ELR (cell line): ENCODE measurements at places on chromosomes 2 and 18.

GRCh38 chr18:8623549-8624106 is 14.4 kb downstream of the RAB12 start:
- DNase-seq: no peak

- no peak for DNase-seq
Measured at GRCh38 chr2:69994166-69994565, 32.7 kb upstream of the ASPRV1 start.

DNA sequence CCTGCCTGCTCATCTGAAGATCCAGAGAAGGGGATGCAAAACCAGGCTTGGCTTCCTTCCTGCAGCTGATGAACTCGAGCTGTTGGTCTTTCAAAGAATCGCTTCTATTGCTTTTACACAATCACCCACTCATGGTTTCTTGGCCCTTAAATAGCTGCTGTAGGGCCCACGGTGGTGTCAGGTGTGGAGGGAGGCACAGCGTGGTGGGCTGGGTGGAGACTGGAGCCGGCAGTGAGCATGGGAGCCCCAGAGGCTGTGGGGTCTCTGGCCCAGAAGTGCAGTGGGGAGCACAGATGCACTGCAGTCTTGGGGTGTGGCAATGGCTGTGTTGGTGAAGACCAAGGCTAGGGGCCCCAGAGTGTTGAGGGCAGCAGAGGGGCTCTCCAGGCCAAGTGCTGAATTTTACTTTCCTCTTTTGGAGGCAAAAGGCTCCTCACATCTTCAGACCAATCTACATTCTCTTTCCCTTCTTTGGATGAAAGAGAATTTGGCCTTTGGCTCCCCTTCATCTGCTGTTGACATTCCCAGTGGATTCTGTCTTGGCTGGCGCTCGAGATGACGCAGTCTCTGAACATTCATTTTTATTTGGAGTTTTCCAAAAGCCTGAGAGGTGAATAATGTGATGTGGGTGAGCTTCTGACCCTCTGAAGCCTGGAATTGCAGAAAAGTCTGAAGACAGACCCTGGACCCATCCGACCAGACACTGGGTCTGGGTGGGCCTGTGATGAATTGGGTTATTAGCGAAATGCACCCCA is 70.1 kb upstream of the ASB18 start:
- no peak for DNase-seq

DNA sequence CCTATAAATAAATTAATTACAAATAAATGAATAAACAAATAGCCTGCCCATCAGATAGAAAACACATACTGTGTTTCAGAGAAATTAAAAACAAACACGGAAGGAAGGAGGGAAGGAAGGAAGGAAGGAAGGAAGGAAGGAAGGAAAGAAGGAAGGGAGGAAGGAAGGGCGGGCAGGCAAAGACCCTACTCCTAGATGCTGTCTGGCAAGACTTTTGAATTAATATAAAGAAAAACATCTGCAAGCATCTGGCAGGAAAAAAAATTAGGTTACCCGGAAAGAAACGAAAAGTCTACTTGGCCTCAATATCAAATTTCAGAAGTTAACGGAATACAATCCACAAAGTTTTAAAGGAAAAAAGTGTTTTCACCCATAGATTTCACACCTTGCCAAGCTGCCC is 49.1 kb downstream of the LOXHD1 start:
- DNase-seq: no peak

DNA sequence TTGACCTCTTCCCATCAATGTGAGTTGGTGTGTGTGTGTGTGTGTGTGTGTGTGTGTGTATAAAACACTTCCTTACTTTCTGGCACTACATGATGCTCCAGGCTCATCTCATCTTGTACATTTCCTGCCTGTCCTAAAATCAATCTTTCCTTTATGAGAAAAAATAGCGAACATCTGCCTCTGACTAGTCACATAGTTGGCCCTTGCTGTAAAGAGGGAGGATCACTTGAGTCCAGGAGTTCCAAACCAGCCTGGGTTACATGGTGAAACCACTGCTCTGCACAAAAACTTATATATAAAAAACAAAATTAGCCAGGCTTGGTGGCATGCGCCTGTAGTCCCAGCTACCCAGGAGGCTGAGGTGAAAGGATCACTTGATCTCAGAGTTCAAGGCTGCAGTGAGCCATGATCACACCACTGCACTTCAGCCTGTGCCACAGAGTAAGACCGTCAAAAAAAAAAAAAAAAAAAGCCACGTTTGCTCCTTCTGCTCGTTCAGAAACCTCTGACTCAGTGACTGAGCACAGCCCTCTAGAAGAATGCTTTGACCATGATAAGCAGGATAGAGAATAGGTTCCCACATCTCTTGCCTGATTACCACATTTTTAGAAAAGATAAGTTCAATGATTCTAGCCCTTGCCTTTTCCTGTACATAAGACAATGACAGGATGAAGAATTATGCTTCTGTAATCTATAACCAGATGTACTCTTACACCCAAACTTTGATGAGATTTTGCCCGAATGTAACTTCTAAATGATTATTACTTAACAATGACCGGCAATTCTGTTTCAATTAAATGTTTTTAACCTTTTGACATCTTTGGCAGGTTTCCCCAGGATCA is 45.2 kb upstream of the ST3GAL5 start:
- peak; percentile 90 for DNase-seq

- peak; percentile 47 for DNase-seq
Measured at GRCh38 chr2:212709280-212709679, 170.7 kb upstream of the ERBB4 start.

- DNase-seq: peak; percentile 46
Measured at GRCh38 chr2:176270100-176270750, 983 bp downstream of the MTX2 start.

GRCh38 chr18:3454365-3455089 is 4.6 kb downstream of the TGIF1 start:
- DNase-seq: peak; percentile 75

GRCh38 chr2:18284331-18284730 is 276.1 kb downstream of the RDH14 start:
- DNase-seq: no peak

DNA sequence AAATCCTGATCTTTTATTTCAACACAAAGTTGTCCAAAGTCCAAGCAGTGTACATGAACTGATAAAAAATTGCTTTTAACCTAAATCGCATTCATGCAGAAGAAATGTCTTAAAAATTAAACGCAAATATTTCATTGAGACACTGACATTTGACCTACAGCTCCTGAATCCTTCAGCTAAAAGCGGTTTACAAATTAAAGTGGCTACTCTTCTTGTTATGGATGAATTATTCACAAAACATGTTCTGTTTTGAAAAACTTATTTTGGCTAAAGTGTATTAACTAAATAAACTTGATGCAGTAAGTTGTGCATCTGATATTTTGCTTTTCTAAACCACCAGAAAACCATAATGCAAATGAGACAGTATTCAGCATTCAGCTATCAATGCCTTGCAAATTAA is 2.2 kb downstream of the EPB41L3 start:
- DNase-seq: no peak

DNA sequence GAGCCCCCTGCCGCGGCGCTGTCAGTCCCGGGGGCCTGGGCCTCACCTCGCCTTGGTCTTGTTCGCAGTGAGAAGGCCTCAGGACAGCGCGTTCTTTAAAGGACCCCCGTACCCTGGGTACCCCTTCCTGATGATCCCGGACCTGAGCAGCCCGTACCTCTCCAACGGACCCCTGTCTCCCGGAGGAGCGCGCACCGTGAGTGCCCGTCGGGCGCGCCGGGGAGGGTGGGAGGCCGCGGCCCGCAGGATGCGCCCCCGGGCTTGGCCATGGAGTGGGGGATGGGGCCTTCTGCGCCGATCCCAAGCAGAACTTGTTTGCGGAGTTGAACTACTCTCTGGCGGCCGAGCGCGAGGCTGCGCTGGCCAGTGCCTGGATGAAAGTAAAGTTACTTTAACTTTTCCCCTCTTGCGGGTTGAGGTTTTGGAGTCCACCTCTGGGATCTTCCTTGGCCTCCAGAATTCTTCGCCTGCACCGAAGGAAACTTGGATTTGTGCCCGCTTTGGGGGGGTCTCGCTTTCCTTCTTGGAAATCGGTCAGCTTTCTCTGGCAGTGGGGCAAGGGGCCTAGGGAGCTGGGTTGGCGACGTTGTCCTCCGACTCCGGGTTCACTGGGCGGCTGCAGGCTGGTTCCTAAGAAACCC is 1.2 kb downstream of the TCF7L1 start:
- no peak for DNase-seq

- DNase-seq: no peak
Measured at GRCh38 chr18:56034949-56035348, 447.0 kb upstream of the TCF4 start.

GRCh38 chr2:229445019-229445418 is 173.9 kb upstream of the PID1 start:
- DNase-seq: peak; percentile 98

GRCh38 chr2:5713101-5713500 is 20.9 kb downstream of the SOX11 start:
- no peak for DNase-seq

- peak; percentile 54 for DNase-seq
Measured at GRCh38 chr2:180644709-180645108, 335.7 kb upstream of the UBE2E3 start.

GRCh38 chr18:31563778-31564177 is 27.9 kb upstream of the TTR start:
- no peak for DNase-seq

DNA sequence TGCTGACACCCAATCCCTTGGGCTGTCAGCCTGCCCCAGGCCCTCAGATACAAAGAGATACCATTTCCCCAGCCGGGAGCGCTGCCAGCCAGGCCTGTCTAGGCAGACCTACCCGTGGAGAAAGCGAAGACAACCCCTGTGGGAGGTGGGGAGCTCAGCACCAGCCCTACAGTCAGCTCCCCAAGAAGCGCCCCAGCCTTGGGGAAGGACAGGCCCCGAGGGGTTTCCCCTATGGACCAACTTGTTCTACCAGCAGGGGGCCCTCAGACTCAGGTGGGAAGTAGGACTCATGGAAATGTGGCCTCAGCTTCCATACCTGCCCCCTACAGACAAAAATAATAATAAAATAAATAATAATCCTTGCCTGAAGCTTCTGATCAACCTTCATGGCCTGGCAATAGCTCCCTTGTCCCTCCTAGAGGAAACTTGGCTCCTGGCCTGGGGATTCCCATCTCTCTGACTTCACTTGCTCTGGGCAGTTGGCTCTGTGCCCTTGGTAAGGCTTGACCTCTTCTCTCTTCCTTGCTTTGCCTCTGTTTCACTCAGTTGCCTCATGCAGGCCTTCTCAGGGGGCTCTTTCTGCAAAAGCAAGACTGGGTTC is 7.0 kb downstream of the SLC35F6 start:
- peak; percentile 76 for DNase-seq

- DNase-seq: no peak
Measured at GRCh38 chr18:3255611-3256165, 6.2 kb upstream of the MYL12B start.

- DNase-seq: no peak
Measured at GRCh38 chr18:67790527-67790926, 274.0 kb upstream of the DSEL start.

DNA sequence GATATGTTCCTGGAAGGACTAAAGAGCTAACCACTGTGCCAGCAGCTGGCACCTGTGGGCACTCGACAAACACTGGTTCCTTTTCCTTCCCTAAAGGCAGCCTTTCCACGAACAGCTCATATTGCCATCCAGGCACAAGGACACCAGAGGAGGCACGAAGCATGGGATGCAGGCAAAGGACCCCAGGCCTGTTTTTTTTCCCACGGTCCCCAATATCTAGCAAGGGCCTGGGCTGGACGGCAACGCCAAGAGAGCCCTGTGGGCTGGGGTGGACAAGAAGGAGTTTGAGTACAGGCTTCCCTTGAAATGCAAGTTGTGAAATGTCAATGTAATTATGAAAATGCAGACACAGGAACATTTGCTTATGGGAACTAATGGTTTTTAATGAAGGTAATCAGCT is 135.9 kb downstream of the CYP26B1 start:
- DNase-seq: no peak

- DNase-seq: no peak
Measured at GRCh38 chr2:146385031-146385430, 1459.8 kb upstream of the ACVR2A start.

DNA sequence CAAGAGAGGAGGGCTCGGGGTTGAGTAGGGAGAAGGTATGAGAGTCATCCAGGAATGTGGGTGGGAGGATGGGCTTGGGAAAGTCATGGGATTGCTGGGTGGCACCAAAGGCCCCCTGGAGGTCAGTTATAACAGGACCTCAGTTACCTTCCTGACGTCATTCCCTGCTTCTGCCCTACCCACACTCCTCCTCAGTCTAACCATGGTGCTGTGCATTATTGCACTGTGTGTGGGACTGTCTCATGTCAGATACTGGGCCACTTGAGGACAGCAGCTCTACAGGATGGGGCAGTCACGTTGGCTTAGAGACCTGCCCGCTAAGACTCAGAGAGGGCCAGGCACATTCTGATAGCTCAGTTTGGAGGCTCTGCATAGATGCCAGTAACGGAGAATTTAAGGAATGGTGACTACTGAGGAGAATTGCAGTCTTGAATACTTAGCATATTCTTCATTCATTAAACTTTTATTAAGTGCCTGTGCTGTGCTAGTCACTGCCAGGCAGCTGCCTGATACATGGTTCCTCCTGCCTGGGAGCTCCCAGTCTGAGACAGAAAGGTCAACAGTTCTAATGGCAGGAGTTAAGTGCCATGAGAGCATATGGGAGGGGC is 90.5 kb downstream of the LAMA3 start:
- DNase-seq: peak; percentile 62

- no peak for DNase-seq
Measured at GRCh38 chr2:85852152-85852840, 36.5 kb downstream of the ST3GAL5 start.

DNA sequence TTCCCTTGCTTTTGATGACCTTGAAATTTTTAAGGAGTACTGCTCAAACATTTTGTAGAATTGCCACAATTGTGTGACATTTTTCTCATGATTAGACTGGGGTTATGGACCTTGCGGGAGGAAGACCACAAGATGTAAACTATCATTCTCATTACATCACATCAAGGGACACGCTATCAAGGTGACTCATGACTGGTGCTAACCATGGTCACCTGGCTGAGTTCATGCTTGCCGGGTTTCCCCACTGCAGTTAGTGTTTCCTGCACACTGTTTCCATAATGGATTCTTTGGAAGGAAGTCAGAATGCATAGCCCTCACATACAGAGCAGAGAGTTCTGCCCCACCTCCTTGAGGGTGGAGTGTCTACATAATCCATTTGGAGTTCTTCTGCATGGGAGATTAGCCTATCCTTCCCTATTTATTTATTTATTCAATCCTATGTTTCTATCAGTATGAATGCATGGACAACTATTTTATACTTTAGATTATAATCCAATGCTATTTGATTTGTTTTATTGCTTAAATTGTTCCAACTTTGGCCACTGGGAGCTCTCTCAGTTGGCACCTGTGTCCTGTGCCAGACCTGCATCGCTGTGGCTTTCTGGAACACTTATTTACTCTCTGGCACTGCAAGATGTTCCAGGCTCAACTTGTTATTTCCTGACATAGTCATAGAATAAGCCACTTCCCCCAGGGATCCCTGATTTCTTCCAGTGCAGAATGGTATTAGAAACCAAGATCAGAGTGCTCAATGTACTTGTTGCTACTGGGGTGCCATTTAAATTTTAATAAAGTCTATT is 6.0 kb downstream of the MC2R start:
- no peak for DNase-seq
